ENCODE measurements at places on chromosomes 12 and 14.

GRCh38 chr12:80443974-80444666 lies at the start of gene PTPRQ:
TSS of gene PTPRQ (plus strand) at chr12:80444235. CDS start at chr12:80444346, 111 bp downstream.
- no peak for DNase-seq

DNA sequence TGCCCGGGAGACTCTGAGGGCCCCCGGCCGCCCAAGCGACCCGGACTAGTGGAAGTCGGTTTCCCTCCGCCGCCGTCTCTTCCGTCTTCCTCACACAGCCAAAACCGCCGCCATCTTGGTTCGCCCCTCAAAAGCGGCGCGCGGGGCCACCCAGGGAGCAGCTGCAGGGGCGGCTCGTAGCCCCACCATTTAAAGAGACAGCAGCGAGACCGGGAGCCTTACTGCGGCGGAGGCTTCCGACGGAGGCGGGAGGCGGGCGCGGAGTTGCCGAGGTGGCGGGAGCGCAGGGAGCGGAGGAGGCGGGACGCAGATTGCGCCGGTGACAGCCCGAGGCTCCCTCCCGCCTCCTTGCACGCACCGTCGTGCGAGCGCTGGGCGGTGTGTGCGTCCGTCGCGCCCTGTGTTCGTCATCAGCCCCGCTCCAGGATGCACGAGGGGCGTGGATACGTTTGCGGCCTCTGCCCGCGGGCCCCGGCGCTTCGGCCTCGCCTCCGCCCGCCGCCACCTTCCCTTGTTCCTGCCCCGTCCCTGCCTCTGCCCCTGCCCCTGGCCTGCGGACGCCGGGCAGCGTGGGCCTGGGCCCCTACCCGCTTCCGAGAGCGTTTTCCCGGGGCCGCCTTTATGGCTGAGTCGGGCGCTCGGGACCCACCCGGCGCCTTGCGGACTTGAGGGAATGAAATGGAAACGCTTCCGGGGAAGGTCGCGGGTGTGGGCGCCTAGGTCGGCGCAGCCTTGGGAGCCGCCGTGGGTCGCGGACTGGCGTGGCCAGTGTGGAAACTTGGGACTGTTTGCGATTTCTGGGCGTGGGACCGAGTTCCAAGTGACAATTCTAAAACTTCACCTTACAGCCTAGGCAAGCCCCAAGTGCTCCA lies at the start of gene PPP4R3A:
Gene PPP4R3A (minus strand): TSS at position 140 of the 872 bp plus-strand sequence. CDS start 663 bp downstream, outside the sequence.
- peak; percentile 83 for DNase-seq

- DNase-seq = no peak
These were observed 162.4 kb downstream of the C12orf75 start for GRCh38 chr12:105492591-105493545.

- no peak for DNase-seq
These were observed 36.6 kb downstream of the SPATA7 start for GRCh38 chr14:88422047-88422446.

GRCh38 chr12:77130193-77130592 lies 64.8 kb upstream of the E2F7 start:
- no peak for DNase-seq

GRCh38 chr14:104930526-104931303 lies 6.0 kb downstream of the PLD4 start:
- no peak for DNase-seq

- DNase-seq = no peak
These were observed 101.4 kb downstream of the PDE3A start for GRCh38 chr12:20469756-20470155.

GRCh38 chr12:131466306-131466705 lies 244.6 kb upstream of the SFSWAP start:
- DNase-seq = no peak

DNA sequence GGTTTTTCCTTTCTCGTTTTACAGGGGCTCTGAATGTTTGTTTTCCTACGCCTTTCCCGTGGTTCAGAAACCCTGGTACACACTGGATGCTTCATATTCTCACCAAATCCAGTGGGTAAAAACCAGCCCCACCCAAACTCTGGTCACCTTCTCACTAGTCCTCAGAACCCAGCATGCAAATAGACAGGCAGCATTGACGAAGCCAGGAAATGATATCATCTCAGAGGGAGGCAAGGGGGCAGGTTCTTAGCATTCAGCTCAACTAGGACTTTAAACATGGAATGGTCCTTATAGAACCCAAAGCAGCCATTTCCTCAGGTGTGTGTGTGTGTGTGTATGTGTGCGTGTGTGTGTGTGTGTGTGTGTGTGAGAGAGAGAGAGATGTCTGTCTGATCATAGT lies 142.0 kb downstream of the KCNK10 start:
- DNase-seq = no peak

DNA sequence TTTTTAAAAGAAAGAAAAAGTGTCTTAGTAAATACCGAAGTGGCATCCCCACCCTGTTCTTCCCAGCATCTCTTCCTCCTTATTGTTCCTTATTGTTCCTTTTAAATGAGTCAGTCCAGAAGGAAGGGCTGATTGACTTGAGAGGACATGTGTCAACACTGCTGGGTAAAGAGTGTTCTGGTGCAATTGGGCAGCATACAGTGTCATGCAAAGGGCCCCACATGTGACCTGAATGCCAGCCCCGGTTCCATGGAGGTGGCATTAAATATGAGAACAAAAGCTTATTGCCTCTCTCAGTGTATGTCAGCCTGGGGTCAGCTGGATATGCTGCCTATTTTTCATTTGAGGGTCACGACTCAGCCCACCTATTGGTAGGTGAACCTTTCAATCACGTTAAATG lies 58.9 kb upstream of the RIC8B start:
- no peak for DNase-seq

DNA sequence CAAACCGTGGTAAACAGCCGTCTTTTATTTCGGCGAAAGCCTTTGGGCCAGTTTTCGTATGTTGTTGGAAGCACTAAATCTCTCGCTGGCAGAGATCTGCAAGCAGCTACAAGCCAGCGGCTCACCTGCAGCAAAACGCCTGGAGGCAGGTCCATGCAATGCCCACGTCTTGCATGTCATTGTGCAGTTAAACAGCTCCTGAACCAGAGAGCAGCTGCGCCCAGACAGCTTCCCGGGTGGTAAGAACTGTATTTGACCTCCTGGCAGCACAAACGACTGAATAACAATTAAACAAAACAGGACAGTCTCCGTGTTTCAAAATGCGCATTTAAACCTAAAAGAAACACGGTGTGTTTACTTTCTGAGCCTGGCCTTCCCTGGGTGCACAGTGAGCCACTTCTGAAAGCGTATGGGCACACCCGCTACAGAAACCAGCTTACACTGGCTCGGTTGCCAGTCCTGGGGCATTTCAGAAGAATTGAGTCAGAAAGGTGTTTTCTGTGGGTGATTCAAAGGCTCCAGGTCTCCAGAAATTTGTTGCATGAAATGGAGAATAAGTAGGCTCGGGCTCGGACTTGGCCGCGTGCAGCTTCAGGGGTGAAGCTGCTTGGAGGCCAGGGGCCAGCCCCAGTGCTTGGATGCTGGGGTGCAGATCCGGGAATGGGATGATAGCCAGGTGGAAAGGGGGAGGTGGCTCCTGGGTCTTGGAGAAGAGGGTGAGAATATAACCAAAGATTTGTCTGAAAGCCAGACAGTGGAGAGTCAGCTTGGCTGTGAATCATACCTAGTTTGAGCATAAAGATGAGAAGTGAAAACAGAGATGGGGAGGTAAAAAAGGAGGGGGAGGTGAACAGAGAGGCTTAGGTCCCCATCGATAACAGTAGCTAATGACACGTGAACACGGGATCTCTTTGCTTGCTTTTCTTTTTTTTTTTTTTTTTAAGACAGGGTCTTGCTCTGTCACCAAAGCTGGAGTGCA lies 24.9 kb upstream of the FZD10 start:
- no peak for DNase-seq

DNA sequence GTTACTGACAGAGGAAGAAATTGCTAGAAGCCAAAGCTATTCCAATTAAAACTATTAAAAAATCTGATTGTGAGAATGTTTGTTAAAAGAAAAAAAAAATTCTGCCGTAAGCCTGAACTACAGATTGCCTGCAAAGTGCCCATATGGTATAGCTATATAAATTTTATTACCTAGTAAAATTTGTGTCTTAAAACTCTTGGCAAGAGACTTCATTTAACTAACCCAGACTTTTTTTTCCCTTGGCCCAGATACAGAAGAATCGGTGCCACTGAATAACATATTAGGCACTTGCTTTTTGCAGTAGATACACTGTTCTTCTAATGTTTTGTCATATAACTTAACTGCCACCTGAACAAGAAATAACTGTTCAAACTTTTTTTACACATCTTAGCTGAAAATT lies 125.5 kb downstream of the RPS29 start:
- no peak for DNase-seq

DNA sequence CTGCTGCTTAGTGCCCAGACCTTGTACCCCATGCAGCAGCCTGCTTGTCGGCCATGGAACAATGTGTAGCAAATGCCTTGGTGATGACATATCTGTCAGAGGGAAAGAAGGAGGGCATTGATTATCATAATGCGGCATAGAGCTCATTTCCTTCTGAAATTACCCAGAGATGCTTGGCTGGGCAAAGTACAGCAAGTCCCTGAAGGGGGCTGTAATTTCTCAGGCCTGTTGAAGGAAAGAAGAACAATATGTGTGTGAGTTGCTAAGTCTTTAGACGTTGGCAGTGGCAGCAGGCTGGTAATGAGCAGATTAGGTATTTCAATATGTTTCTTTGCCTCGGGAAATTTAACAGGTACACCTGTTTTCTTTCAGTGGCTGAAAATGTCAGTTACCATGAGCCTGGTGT lies 128.6 kb downstream of the CRADD start:
- DNase-seq = no peak

- DNase-seq = no peak
These were observed 86.5 kb upstream of the CDKN3 start for GRCh38 chr14:54310151-54310850.

GRCh38 chr12:61365001-61365400 lies 895.2 kb upstream of the USP15 start:
- no peak for DNase-seq

- DNase-seq = no peak
These were observed 118.2 kb upstream of the KITLG start for GRCh38 chr12:88698471-88698870.

- no peak for DNase-seq
These were observed 117.8 kb downstream of the DUSP6 start for GRCh38 chr12:89234324-89235114.

GRCh38 chr12:10739157-10740118 lies 16.3 kb upstream of the YBX3 start:
- DNase-seq = no peak

DNA sequence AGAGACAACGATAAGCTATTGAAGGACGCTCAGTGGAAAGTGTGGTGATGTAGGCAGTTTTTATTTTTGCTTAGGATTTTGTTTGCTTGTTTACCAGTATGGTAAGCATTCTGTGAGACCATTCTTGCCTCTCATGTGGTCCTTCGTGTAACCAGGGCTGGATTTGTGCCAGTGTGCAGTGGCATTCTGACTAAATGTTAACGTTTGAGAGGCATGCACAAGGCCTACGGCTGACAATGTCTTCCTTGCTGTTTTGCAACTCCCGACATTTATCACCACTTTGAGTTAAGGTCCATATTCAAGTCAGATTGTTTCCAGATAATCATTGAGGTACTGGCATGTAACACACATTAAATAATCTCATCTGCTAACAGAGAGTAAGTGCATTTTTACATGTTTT lies 102.3 kb upstream of the BCAT1 start:
- DNase-seq = no peak

- no peak for DNase-seq
These were observed 337.9 kb downstream of the DAD1 start for GRCh38 chr14:22251090-22251489.

DNA sequence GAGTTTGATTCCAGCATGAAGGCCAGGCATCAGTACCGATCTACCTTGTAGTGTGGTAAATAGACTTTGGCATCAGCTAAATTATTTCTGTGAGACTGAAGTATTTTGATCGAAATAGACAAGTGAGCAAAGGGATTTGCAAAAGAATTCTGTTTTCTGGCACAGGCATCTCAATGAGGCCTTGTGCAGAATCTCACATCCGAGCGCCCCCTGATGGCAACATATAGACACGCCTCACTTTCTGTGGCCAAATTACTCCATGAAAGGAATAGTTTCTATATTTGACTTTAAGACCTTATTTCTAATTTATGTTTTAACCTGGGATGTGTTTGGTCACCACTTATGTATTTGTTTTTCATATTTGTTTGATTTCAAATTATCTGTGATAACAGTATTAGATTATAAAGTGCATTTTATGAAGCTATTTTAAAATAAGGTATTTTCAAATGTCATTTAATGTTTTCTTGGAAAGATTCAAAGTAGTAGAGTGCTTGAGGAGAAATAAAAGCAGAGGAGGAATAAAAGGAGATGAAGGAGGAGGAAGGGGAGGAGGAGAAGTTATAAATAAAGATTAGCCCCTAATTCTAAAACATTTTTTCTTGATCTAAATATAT lies 731.9 kb downstream of the NRXN3 start:
- DNase-seq = no peak

DNA sequence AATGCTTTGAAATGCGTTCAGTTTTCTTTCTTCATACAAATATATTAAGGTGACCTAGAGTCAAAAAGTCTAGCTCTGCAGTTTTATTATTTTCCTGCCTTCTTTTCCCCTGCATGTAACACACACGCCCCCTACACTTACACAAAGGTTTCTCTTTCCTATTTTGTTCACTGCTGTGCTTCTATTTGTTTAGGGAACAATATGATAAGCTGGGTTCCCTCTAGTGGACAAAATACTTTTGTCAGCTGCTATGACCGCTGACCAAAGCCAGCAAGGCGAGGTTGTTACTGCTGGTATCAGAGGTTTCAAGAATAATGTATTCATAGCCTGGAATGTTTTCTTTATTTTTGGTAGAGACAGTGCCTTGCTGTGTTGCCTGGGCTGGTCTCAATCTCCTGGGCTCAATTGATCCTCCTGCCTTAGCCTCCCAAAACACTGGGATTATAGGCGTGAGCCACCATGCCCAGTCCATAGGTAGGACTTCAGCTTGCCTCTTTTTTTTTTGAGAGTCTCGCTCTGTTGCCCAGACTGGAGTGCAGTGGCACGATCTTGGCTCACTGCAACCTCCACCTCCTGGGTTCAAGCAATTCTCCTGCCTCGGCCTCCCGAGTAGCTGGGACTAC lies 33.4 kb downstream of the FNTB start:
- DNase-seq = no peak

DNA sequence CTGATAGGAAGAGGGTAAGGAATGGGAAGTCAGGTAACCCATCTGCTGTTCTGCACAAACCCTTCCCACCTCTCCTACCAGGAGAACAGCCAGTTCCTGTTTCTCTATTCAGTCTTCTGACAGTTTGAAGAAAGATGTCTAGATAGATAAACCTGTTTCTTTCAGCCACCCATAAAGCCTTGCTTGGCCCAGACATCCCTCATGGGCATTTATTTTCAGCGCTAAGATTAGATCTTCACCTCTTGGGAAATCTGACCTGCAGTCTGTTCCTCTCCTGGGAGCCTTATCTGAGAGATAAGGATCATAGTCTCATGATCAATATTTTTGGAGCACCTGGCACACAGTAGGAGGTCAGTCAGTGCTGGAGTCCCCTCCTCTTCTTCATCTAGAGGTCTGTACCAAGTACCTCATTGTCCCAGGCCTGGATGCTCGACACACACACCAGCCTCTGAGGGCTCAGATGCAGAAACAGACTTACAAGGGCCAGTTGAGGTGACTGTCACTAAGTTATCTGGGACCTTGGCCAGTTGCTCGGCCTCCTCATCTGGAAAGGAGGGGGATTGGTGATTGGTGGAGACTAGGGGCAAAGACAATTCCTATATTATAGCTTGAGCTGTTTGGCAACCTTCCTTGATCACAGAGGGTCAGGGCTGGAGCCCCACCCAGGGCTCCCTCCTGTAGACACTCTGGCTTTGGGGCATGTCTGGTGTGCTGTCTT lies 18.2 kb downstream of the ACVRL1 start:
- no peak for DNase-seq

GRCh38 chr12:57461276-57461916 lies 1.8 kb downstream of the GLI1 start:
- peak; percentile 15 for DNase-seq

GRCh38 chr12:114030451-114030850 lies 64.3 kb upstream of the RBM19 start:
- DNase-seq = no peak
